Stimulated activated CD8-positive, alpha-beta memory T cell treated with anti-CD3 and anti-CD28 coated beads, Interleukin-15, amount 100 ng/mL, for 24 hours (primary cell): ENCODE measurements at places on chromosomes 7 and 10.

DNA sequence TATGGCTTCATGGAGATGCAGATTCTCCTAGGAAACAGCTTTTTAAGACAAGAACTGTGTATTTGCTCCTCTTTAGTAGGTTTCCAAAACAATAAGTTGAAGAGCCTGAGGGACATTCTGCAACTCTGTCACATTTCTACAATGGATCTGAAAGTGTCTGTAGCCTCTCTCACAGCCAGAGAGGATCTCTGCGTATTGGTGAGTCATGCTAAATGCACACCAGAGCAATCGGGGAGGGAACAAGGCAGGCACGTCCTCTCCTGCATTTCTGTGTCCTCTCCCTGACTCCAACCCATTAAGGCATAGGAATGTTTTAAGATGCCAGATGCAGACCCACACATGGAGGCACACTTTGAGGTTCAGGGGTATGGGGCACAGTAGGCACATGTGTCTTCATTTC is 1126.4 kb upstream of the GHITM start:
- DNase-seq = no peak

GRCh38 chr10:121418126-121418777 is 180.0 kb downstream of the FGFR2 start:
- no peak for DNase-seq

DNA sequence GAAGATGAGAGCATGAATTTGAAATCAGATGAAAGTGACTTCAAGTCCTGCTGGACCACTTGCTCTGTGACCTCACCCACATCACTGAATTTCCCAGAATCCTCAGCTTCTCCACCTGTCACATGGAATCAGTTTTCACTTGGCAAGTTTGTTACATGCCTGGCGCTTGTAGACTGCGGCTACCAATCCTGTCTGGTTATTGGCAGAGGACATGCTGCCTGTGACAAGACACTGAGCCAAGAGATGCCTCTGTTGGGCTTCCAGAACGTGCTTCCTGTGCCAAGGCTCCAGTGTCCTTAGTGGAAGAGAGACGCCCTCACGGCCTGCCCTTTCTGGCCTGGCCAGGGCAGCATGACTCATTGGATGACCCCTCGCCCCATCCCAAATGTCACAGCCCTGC is 4.4 kb upstream of the MYL10 start:
- DNase-seq = no peak

DNA sequence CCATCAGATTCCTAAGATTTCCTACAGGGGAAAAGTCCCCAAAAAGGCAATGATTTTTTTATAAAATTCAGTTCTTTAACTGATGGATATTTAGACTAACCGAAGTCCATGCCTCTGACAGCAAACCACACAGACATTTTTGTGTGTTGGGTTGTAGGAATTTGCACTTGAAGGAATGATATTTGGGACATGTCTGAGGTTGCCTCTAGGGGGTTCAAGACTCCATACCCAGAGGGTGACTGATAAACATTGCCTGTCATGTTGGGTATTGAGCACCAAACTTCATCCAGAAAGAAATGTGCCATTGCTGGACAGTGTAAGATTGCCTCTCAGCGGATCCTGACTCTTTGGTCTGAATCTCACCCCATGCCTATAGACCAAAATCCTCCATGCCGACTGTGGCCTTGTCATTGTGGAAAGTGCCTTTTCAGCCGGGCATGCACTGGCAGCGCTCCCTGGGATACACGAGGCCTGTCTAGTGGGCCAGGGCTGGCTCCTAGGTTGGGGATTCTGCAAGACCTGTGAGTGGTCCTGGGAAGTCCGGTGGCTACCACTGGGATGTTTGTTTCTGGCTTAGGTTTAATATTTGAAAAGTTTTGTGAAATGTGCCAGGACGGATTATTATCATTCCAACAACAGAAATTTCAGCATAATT is 252.9 kb downstream of the WDR37 start:
- DNase-seq = no peak

GRCh38 chr7:127922656-127923055 is 108.6 kb downstream of the LRRC4 start:
- DNase-seq = no peak

GRCh38 chr10:132572545-132572937 is 35.0 kb downstream of the INPP5A start:
- no peak for DNase-seq

GRCh38 chr10:117175215-117175900 is 21.9 kb upstream of the KCNK18 start:
- DNase-seq = no peak

- DNase-seq = no peak
Measured at GRCh38 chr7:144628176-144628575, 207.7 kb downstream of the TPK1 start.

- DNase-seq = no peak
Measured at GRCh38 chr10:35611750-35612149, 6.6 kb downstream of the GJD4 start.

DNA sequence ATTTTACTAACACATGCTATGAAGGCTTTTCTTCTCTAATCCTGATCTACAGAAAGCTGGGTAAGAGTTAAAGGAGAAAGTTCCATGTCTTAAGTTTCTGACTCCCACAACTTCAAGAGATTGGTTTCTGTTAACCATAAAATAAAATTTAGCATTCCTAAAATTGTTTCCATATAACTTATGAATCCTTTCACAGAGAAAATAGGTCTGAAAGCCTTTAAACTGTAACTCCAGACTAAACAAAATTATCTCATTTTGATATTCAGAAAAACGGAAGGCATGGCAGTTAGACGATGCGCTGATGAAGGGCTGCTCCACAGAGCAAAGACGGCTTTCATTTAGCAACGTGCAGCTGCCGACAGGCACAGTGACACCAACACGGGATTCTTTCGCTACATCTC is 133.3 kb downstream of the SLC25A13 start:
- no peak for DNase-seq

DNA sequence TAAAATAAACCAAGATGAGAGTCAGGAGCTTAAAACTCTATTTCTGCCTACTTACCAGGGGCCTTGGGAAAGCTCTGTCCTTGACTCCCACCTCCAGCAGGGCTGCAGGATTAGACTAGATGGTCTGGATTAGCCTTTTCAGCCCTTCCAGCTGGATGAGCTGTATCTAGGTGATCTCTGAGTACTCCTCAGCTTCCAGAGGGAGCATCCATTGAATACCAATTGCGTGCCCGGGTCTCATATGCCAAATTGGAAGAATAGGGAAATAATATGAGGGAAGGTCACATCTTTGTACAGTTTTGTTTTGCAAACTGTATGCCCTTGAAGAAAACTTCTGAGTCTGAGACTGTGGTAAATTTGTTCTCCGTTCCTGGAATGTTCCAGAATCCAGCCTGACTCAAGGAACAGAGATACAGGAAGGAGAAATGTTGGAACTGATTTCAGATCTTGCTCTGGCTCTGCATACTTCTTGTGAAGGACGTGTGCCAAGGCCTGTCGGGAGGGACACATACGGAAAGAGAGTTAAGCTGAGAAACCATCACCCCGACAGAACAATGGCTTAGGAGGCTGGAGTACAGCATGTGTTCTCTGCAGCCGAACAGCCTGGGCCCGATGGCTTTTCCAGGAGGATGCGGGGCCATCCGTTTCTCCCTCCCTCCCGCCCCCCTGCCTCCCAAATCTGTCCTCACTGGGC is 44.9 kb downstream of the MINDY4 start:
- no peak for DNase-seq

DNA sequence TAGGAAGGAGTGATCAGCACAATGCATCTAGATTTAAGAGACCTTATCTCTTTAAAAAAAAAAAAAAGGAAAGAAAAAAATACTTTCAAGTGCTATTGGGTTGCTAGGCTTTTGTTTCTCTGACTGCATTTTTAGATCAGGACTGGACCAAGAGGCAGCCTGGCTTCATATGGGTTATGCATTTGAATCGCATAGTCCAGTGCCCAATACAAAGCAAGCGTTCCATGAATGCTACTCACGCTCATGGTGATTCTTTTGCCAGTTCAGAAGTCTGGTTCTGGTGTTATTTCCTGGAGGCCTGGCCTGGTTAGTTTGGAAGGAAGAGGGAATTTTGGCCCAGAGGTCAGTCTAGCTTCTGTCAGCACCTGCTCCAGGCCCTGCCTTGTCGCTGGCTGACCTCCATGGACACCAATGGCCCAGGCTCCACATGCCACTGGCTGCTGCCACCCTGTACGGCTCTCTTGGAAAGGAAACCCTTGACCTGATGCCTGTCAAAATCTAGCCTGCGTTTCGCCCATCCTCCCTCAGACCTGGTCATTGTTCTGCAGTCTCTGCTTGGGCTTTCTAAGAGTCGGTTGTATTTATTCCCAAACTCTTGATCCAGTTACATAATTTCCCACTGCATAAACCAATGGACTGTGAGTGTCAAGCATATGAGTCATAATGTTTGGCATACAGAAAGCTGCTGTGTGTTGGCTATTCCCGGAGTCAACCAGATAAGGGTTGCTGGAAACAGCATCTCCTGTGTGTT is 74.3 kb upstream of the MKX start:
- no peak for DNase-seq

- no peak for DNase-seq
Measured at GRCh38 chr10:82826132-82826531, 951.1 kb downstream of the NRG3 start.

DNA sequence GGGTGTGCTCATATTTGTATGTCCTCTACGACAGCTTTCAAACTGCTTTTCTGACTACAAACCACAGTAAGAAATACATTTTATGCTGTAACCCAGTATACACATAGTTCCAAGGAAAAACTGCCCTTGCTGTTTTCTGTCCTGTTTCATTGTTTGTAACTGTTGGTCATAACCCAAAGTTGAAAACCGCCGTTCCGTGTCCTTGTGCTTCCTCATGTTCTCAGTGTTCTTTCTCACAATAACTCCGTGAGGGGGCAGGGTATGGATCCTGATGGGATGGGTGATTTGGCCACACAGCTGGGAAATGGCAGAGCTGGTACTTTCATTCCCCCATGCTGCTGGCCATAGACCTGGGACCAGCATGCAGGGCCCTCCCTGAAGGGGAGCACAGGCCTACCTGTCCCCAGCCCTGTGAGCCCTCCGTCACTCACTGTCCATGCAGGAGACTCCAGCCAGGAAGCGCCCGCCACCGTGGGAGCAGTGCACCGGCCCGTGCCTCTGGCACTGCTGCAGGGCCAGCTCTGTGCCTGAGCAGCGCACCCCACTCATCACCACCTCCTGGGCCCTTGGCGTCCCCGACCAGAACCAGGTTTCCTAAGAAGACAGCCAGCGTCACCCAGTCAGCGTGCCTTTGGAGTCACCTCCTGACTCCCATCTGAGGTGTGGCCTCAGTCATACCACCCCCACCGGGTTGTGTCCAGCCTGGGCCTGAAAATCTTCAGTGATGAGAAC is 12.7 kb downstream of the LOXL4 start:
- no peak for DNase-seq

DNA sequence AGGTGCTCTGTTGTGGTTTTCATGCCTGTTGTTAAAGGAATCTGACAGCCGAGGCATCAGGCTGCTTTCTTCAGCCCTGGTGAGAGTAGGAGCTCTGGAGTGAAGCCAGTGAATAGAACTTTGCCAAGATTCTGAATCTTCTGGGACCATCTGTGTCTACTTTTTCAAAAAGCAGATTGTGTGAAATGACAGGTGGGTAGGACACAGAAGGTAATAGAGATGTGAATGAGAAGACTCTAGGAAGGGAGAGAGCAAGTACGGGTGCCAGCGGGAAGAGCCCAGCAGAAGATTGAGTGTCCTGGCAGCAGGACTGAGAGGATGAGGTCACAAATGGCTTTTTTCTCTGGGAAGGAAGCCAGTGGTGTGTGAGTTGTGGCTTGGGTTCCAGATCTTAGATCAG is 429.2 kb downstream of the SDK1 start:
- DNase-seq = no peak

- no peak for DNase-seq
Measured at GRCh38 chr7:146084086-146084485, 32.5 kb upstream of the CNTNAP2 start.

- DNase-seq = no peak
Measured at GRCh38 chr7:91090684-91091083, 173.5 kb upstream of the FZD1 start.

DNA sequence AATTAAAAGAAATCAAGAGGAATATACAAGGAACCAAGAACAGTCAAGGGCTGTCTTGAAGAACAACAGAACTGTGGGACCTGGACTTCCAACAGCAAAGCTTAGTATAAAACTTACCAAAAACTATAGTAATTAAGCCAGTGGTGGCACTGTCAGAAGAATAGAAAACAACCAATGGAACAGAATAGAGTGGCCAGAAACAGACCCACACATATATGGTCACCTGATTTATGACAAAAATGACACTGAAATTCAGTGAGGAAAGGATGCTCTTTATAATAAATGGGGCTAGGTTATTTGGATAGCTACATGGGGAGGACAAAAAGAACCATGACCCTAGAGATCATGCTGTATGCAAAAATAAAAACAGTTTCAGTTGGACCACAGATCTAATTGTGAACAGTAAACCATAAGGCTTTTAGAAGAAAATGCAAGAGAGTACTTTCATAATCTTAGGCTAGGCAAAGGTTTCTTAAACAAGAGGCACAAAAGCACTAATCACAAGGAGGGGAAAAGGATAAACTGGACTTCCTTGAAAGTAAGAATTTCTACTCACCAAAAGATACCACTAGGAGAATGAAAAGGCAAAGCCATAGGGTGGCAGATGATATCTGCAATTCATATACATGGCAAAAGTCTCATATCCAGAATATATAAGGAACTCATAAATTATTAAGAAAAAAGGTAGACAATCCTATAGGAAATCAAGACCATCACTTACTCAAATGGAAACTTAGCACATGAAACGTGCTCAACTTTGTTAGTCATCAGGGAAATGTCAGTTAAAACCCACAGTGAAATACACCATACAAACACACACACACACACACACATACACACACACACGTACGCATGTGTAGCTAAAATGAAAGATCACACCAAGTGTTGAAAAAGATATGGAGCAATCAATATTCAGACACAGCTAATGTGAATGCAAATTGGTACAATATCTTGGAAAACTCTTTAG is 20.8 kb downstream of the HYCC1 start:
- no peak for DNase-seq

DNA sequence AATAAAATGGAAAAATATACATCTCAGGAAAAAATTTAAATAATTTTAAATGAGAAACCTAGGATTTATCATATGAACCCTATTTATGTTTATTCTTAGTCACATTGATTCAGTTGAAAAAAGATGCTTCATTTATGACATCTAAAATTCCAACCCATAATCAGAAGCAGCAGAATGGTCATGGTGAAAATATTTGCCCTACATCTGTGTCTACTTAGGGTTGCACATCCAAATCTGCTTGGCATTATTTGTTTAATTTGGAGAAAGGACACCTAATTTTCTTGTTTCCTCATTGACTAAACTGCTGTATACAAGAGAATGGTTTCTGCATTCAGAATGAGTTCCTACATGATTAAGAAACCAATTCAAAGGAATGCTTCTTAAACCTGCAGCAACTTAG is 72.9 kb upstream of the SKAP2 start:
- no peak for DNase-seq

- DNase-seq = no peak
Measured at GRCh38 chr10:129048513-129048912, 418.5 kb upstream of the MGMT start.

GRCh38 chr10:78231939-78232338 is 198.3 kb downstream of the RPS24 start:
- no peak for DNase-seq

- no peak for DNase-seq
Measured at GRCh38 chr10:35456153-35456720, 119.9 kb downstream of the CCNY start.

GRCh38 chr7:132488634-132489302 is 87.5 kb downstream of the PLXNA4 start:
- no peak for DNase-seq
